WERI-Rb-1 (cell line): ENCODE measurements at places on chromosomes 1 and 21.

GRCh38 chr1:246317332-246318035 lies 189.6 kb downstream of the SMYD3 start:
- no peak for DNase-seq

DNA sequence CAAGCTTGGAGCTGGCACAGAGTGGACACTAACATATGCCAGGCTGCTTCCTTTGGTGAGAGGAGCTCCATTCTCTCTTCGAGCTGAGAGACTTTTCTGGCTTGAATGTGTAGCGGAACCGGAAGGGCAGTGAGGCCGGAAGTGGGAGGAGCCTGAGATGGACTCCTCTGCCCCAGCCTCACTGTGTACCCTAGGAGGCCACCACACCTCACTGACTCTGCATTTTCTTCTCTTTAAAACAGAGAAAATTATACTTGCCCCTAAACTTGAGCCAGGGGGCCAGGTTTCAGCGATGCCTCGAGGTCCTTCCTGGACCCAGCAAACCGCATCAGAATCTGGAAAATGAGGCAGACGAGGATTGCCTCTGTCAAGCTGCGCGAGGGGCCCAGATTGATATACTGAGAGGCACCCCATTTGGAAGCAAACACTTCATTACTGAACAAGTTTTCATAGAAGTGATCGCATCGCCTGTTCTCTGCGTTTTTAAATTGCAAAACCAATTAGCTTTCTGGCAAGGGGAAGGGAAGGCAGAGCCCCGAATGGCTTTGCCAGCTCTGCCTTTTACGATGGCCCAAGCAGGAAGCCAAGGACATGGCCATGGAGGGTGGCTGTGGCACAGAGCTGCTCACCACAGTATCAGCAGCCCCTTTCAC lies 708.1 kb downstream of the PTPRU start:
- DNase-seq = no peak

GRCh38 chr21:45636951-45637646 lies 6.4 kb upstream of the PCBP3 start:
- DNase-seq = no peak

DNA sequence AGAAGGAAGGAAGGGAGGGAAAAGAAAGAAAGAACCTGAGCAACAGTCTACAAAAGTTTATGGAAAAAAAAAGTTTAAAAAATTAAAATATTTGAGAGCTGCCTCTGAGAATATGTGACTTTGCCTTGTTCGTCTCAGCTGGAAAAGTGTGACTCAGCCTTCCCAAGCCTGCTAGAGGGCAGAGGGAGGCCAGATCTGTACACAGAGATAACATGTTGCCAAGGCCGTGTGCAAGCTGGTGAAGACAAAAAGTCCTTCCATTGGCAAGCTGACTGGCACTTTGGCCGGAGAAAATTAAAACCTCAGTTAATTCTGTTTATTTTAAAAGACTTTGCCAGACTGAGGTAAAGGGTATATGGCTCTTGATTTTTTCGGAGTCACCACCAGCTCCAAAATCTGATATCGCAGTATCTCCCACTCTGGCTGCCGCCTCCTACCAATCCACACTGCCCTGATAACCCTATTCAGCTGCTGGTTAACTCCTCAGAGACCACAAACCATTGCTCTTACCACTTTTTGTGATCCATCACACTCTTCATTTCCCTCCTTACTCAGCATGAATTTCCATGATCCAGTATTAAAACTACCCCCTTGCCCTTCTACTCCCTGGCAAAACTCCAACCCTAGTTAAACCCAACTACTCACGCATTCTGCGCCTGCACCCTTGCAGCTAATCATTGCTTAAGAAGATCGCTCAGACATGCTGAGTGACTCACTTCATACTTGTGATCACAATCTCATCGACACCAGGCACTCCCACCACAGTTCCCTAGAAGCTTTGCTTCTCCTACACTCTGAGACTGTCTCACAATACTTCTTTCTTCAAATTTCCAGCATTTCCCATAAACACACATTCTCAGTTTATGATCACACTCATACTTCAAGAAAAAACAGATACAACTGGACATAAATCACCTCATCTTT lies 5.7 kb upstream of the PPP1R15B start:
- DNase-seq = peak; percentile 80

DNA sequence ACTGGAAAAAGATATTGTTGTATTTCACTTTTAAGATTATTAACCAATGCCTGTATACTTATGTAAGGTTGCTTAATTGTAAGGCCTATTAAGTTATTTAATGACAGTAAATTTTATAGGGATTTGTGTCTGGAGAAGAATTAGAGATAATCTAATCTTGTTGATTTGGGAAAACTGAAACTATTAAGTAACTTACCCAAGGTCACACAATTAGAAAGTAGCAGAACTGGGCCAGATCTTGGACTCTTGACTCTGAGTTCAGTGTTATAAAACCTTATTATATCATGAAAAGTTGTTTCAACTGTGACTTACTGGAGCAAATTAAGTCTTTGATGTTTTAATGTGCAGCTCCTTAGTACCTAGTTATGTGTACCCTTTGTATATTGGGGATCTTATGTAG lies 38.5 kb downstream of the CAMTA1 start:
- no peak for DNase-seq

GRCh38 chr1:24986372-24986965 lies 56.4 kb upstream of the RUNX3 start:
- no peak for DNase-seq

DNA sequence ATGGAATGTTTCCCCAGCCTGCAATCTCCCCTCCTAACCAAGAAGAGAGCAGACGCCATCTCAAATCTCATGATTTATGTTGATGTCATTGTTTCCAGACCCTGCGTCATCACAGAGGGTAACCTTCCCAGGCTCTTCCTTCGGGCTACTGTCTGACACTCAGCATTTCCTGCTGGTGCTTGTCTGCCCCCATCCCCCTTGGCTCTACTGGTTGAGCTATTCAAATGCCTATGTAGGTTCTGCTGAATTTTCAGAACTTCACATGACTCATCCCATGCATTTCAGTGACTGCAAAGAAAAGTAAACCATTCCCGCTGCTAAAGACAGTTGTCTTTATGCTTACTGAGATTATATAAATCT lies 24.8 kb upstream of the ITPKB start:
- no peak for DNase-seq

DNA sequence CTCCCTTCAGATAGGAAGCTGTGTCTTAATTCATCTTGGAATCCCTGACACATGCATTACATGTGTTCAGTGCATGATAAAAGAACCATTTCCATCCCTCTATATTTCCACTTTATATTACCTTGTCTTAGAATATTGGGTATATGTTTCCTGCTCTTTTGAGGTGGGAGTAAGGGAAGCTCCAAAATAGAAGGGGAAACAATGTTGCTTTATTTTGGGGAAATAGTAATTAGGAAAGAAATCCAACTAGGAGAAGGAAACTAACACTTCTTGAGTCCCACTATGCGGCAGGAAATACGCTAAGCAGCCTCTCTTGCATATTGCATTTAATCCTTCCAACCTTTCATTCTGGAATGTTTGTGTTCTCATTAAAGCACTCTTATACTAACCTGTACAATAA lies 89.4 kb upstream of the VAV3 start:
- DNase-seq = no peak

DNA sequence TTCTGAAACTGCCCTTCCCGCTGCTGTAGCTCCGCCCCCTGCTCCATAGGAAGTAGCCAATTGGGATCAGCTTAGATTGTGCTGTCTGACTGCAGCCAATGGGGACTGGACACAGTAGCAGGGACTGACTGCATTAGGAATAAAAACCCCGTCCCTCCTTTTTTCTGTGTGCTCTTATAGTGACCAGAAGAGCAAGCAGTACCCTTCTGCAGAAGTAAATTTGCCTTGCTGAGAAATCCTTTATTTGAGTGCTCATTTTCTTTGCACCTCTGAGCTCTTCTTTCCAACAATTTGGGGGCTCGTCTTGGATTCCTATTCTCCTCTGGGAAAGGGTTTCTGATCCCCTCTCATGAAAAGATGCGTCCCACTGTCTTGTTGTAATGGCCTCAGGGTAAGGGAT lies 16.2 kb downstream of the OR2L13 start:
- no peak for DNase-seq

DNA sequence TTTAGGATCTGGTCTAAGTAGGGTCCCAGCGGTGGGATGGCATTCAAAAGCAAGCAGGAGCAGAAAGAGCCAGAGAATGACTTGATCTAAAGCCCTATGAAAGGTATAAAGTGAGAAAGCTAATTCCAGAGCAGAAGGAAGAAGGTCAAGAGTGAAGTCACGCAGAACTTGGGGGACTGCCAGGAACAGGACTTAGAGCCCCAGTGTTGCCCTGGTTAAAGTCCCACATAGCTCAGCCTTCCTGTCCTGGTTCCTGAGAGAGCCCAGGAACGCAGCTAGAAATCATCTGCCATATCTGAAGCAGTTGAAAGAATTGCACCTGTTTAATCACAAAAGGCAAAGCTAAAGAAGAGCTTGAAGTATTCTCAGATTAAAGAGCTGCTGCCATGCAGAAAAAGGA lies 160.6 kb upstream of the ATP1B1 start:
- DNase-seq = no peak

GRCh38 chr1:193123751-193124150 lies 1.9 kb downstream of the CDC73 start:
- no peak for DNase-seq

GRCh38 chr1:201791051-201791778 lies 37.7 kb upstream of the IPO9 start:
- no peak for DNase-seq

DNA sequence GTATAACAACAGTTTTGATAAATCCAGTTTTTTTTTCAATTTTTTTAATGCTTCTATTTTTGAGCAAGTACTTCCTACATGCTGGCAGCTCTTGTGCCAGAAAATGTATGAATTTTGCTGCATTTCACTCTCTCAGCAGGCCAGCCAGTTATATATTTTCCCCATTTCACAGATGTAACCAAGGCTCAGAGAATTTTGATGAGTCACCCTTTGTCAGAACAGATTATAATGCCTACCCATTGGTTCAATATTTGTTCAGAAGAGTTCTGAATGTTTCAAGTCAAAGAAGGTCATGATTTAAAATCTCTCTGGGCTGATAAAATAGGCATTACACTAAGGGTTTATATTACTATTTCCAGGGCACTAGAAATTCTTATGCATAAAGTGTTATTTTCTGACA lies 452.2 kb downstream of the RWDD3 start:
- DNase-seq = no peak

GRCh38 chr1:91673613-91674012 lies 173.0 kb downstream of the CDC7 start:
- DNase-seq = no peak

- no peak for DNase-seq
Measured at GRCh38 chr21:24634749-24635148, 972.5 kb downstream of the MRPL39 start.

DNA sequence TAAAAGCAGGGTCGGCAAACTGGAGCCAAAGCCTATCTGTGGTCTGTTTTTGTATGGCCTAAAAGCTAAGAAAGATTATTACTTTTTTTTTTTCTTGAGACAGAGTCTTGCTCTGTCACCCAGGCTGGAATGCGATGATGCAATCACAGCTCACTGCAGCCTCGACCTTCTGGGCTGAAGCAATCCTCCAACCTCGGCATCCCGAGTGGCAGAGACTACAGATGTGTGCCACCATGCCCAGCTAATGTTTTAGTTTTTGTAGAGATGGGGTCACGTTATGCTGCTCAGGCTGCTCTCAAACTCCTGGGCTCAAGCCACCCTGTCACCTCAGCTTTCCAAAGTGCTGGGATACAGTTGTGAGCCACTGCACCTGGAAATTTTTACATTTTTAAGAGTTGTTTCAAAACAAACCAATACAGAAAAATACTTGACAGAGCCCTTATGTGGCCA lies 6.5 kb upstream of the GLRX2 start:
- DNase-seq = no peak
